ENCODE measurements at places on chromosomes 16 and 17. TPM values are rescaled to one million over a fixed set of nuclear protein-coding genes. Genes with fewer than 3 reads are reported as not detected.

DNA sequence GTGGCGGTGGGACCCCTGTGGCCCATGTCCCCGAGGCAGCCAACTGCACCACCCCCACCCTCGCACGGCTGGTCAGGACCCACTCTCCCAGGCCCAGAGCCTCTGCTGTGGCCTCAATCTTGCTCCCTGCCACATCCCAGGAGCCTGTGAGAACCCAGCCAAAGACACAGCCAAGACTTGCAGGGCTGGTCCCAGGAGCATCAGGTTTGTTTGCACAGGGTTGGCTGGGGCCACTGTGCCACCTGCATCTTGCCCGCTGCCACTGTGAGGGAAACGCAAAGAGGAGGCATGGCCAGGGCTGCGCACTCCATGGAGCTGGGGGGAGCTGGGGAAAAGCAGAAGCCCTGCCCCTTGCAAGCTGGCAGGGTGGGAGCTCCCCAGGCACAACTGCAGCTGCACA is 92.5 kb downstream of the SSH2 start:
- DNase-seq: no peak

DNA sequence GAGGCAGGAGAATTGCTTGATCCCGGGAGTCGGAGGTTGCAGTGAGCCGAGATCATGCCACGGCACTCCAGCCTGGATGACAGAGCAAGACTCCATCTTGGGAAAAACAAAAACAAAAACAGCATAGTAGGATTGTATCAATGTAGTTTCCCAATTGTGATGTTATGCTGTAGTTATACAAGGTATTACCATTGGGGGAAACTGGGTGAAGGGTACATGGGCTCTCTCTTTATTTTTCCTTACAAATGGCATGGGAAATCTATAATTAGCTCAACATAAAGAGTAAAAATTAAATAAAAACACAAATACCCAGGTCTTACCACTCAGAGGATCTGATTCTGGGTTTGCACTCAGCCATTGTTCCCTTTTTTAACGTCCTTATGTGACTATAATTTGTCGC is 107.9 kb downstream of the KATNIP start:
- DNase-seq: no peak

- DNase-seq: no peak
Observed at GRCh38 chr16:81471882-81472281, 27.3 kb downstream of the CMIP start.

GRCh38 chr16:85554889-85555718 is 58.0 kb upstream of the GSE1 start:
- no peak for DNase-seq

SEZ6 gene
- not detected for total RNA-seq

DNA sequence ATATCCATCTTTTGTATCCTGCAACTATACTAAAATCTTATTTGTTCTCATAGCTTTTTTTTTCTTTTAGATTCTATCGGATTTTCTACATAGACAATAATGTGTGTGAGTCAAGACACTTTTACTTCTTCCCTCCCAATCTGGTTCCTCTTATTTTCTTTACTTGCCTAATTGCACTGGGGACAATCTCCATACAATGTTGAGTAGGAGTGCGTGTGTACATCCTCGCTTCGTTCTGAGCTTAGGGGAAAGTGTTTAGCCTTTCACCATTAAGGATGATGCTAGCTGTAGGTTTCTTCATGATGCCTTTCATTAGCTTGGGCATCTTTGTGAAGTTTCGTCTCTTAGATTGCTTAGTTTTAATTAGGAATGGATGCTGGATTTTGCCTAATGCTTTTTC is 2.9 kb downstream of the SPATA32 start:
- no peak for DNase-seq

GRCh38 chr17:72567774-72568173 is 447.0 kb downstream of the SOX9 start:
- DNase-seq: no peak

CX3CL1 gene
- not detected for total RNA-seq

SLC6A2 gene
- total RNA-seq: 0.50 TPM

GRCh38 chr17:16091773-16092172 is 92.1 kb downstream of the TTC19 start:
- no peak for DNase-seq

TMC7 gene
- total RNA-seq: 4.4 TPM

- DNase-seq: no peak
Observed at GRCh38 chr17:41504246-41504977, 1.0 kb downstream of the KRT13 start.

DNA sequence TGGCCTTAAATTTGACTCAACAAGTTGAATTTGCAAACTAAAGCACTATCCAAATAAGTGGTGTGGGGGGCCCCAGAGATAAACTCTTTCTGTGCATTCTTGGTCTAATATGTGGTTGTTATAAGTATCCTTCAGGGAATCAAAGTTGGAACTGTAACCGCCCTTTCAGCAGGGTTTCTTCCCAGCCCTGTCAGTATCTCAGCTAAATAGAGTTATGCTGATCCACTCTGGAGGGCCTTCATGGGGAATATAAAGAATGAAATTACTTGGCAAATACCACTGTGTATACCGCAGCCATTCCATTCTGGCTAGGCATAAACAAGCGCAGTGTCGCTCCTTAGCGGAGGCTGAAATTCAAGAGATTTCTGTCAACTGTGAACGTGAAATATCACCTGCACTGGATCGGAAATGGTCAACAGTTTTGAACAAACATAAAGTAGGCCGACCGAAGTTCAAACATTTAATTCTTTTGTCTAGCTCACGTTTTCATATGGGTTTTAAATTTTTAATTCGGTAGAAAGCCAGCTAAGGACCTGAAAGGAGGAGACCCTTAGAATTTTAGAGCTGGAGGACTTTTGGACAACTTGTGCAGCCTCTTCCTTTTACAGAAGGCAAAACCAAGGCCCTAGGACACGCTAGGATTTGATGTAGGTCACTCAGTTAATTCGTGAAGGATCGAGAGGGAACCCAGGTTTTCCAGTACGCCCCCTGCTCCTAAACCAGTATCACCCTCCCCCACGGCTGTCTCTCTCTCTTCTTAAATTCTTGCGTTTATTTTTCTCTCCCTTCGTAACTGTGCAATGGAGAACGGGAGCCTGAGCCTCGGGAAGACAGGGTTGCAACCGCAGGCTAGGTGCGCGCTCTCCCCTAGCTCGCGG is 74.7 kb downstream of the CHD9 start:
- no peak for DNase-seq

DNA sequence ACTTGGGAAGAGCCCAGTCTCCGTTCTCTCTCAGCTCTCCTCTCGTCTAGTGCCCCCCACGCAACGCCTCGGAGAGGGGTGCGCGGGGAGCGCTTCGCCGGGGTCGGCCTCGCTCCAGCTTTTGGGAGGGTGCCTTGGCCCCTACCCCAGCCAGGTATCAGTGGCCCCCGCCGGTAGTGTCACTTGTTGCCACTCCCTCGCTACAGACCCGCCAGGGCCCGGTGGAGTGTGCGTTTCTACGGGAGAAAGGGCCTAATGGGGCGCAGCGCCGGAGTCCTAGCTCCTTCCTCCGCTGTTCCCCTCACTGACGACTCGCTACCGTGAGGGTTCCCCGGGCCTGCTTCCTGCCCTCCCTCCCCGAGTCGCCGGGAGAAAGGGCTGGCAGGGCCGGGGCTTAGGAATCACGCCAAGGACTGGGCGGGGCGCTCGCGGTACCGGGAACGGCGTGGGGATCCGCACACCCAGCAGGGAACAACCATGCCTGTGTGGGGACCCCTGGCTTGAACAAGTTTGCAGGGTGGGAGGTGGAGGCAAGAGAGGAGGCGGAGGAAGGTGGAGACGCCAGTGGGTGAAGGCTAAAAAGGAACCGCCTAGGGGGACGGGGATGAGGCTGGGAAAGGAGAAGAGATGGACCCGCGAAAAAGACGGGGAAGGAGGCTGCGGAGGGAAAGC is 997 bp upstream of the CDH11 start:
- DNase-seq: no peak

GRCh38 chr17:27218041-27218440 is 75.9 kb upstream of the WSB1 start:
- no peak for DNase-seq

DHRS7C gene
- not detected for total RNA-seq

CACNA1G gene
- total RNA-seq: 0.28 TPM

DNA sequence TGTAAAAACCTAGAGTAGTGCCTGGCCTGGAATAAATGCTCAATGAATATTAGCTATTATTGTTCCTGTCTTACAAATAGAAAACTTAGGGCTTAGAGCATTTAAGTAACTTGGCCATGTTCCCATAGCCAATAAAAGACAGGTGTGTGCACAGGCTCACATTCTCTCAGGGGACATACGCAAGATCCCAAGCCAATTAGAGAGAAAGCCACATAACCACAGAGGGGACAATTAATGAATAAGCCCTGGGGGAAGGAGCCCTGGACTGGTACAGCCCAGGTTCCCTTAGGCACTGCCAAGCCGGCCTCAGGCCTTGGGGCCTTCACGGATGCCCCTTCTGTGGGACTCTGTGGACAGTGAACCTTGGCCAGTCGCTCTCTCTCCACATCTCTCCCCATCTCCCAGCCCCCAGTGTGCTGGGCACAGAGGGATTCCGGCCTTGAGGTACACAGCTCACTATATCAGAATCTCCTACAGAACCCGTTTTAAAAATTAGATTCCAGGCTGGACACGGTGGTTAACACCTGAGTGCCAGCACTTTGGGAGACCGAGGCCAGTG is 27.3 kb upstream of the ABCC12 start:
- DNase-seq: no peak

KRT32 gene
- total RNA-seq: not detected

MYH3 gene
- 0.07 TPM for total RNA-seq

GRCh38 chr17:73384926-73385325 is 73.1 kb upstream of the CDC42EP4 start:
- no peak for DNase-seq

- DNase-seq: no peak
Observed at GRCh38 chr16:89759746-89760340, 38.5 kb downstream of the ZNF276 start.

IRF8 gene
- total RNA-seq: not detected

GRCh38 chr17:13256545-13256944 is 238.7 kb upstream of the ELAC2 start:
- no peak for DNase-seq

DNA sequence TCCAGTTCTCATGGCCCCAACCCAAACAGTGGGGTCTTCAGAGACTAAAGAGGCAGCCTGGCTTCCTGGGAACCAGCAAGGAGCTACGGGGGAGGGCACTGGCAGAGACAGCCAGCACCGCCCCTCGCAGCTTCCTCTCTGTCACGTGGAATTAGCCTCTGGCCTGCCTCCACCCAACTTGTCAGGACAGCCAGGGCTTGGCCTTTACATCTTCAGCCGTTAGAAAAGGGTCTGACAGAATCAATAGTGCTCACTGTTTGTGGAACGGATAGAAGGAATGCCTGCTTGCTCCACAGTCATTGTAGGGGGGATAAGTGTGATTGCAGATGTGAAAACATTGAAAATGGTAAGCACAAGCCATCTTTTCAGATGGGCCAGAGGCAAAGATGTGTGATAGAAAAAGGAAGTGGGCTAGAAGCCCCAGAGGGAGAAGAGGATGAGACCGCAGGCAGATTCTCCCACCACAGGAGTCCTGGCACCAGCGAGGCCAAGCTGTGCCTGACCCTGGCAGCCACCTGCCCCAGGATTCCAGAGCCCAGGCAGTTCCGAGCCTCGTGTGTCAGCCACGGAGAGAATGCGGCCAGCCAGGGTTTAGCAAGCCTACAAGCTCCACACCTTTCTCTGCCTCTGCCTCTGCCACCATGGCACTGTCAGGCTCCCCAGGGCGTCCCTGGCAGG is 18.6 kb downstream of the GRIN2C start:
- DNase-seq: no peak

LAT gene
- 12.4 TPM for total RNA-seq

GRCh38 chr16:52405441-52405840 is 141.5 kb downstream of the TOX3 start:
- no peak for DNase-seq

DNA sequence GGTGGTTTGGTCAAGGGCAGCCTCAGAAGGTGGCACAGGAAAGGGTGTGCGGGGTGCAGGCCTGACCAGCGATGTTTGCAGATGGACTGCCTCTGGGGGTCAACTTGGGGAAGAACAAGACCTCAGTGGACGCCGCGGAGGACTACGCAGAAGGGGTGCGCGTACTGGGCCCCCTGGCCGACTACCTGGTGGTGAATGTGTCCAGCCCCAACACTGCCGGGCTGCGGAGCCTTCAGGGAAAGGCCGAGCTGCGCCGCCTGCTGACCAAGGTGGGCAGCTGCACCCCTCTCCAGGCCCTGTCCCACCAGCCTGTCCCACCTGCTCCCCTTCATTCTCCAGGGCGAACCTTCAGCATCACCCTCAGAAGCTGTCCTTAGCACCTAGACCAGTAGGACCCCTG is 12.5 kb downstream of the DHODH start:
- no peak for DNase-seq

GRCh38 chr17:66240630-66241029 is 11.4 kb upstream of the APOH start:
- no peak for DNase-seq

KRT28 gene
- not detected for total RNA-seq

CD300A gene
- not detected for total RNA-seq

- no peak for DNase-seq
Observed at GRCh38 chr17:15490634-15491261, 23.3 kb upstream of the CDRT4 start.

DNA sequence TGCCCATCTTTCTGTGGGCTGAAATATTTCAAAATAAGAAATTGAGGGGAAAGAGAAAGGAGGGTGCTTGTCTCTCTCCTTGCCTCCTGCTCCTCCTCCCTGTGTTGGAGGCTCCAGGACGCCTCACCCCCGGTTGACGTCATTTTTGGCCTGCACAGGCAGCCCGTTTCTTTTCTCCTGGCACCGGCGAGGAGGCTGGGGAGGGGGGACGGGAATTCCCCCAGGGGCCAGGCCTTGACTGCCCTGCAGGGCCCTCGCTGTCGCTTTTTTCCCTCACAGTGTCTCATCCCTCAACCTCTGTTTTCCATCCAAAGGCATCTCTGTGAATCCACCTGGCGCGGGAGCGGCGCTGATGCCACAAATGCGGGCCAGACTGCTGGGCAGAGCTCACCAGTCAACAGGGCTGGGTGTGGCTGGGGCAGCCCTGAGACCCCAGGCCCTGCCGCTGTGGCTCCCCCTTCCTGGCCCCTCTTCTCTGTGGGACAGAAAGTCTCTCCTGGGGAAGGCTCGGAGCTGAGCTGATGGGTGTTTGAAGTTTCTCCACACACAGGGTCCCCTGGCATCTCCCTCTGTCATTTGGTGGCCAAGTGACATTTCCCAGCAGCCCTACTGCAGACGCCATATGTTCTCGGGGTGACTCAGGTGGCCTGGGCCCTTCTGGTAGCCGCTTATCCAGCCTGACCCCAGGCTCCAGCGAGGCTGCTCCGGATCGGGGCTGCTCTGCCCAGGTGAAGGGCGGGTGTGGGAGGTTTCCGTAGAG is 16.0 kb downstream of the CENPX start:
- no peak for DNase-seq

DNA sequence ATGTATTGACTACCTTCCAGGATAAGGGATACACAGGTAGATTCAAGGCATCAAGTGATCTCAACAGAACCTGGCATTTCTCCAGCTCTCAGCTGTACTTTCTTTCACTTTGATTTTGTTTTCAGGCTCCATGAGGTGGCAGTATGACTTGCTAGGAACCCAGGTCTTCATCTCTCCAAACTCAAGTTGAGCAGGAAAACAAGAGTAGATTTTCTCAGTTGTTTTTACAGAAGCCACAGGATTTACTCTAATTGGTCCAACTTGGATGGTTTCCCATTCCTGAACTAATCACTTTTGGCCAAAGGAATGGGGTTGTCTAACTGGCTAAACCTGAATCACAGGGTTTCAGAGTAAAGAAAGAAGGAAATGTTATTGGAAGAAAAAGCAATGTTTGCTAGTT is 146.6 kb downstream of the TRIM37 start:
- peak; percentile 90 for DNase-seq

Measured in PC-9 (cell line).